ENCODE measurements at places on chromosomes 12 and 14.
A peak's percentile ranks its signal among the peaks of the same experiment; 100 is the strongest.

DNA sequence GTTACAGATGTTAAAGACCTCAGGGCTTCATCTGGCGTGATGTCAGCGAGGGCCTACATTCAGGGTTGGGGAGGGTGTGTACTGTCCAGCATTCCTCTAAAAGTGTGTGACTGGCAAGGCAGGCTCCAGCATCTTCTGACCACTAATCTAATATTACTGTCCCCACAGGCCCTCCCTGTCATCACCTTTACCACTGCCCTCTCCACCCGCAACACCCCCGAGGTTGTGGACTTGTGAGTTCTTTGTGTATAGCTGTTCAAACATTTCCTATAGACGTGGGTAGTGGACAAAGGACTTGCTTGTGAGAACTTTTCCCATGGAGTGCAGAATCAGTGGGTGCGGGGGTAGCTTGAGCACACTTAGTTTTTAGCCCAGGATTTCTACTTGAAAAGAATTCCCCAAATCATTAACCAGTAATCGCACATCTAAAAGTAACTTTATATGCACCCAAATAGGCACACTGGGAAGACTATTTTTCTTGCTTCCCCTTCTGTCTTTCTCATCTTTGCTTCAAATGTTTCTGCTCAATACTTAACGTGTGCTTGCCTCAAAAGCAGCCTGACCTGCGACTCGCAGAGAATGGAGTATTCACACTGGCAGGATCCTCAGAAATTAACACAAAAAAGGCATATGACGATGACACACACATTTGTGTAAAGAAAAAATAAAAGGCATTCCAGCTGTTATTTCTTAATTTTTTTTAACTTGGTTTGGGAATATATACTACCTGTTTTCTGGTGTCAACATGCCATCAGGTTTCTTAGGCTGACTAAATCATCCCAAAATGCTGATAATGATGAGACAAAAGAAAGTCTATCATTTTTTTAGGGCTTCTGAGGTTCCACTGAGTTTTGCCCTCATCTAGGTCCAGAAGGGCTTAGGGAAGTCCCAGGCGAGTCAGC lies 158.4 kb upstream of the HIF1A start:
- no peak for DNase-seq

DNA sequence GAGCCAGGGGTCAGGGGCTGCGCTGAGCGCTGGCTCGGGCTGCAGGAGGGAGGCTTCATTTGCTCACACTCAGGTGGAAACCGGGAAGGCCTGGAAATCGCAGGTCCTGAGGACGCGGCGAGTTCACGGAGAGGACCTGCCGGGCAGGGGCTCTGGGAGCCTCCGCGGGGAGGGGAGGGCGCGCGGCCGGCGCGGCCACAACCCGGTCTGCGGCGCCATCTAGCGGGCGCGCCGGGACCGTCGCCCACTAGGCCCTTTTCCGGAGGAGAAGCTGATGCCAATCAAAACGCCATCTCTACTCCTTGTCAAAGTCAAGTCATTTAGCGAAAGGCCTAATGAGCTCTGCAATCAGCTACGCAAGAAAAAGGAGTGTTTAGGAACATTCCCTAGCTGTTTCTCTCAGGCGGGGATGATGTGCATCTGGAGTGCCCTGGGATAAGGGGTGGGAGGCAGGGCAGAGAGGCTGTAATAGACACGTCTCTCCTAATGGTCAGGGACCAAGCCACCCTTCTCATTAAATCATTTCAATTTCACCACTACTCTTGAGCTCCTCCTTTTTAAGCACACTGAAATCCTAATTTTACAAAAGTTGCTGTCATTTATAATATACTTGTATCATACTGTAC lies 885.8 kb upstream of the TMEM132C start:
- DNase-seq: peak; percentile 83

DNA sequence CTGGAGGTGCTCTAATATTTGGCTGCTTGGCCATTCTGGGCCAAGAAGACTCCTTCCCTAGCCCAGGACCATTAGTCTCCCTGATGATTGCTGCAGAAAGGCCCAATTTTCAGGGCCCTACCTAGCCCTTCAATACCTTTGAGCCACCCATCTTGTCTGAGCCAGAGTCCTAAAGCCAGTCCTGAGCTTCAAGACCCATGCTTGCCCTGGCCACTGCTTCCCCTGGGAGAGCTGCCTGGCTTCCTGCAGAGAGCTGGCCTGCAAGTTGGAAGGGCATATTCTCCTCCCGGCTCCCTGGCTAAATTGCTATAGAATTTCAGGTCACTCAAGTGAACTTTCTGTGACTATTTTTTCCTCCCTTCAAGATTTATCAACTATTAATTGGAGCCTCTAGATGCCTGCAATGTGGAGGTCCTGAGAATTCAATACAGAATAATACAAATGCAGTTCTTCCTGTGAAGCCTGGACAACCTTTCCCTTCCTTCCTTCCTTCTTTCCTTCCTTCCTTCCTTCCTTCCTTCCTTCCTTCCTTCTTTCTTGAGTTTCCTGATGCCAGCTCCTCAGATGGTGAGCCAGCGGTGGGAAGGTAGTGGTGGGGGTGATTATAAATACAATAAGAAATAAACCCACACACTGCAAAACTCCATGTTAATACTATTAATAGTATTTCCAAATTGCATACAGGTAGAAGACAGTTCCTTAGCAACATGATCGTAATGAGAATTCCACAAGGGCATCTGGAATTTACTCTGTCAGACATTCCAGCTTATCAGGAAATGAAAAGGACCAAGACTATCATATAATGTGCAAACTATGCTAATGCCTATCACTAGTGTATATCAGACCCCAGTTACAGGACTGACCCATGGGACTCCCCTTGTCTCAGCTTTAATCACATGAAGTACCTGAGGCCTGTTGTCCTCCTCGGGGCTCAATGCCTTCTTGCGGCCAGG lies 108.1 kb downstream of the ZFP36L1 start:
- no peak for DNase-seq

GRCh38 chr14:75032939-75033338 lies 18.3 kb downstream of the MLH3 start:
- DNase-seq: no peak

DNA sequence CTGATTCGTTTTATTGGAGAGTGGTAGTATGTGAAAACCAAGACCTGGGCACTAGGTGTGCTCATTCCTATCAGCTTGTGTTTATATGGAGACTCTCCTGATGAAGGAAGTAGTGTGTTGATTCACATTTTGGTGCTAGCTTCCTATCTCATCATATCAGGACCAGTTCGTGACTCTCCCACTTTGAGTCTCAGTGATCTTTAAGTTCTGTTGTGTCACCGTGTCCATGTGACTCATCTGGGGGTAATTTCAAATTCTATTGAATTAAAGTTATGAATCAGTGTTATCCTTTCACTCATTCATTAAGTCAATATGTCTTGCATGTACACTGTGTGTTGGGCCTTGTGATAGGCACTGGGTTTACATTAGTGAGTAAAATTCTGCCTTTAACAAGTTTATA lies 180.2 kb downstream of the CACNA1C start:
- DNase-seq: peak; percentile 61

- DNase-seq: no peak
Measured at GRCh38 chr12:57236201-57236924, 6.9 kb downstream of the SHMT2 start.

DNA sequence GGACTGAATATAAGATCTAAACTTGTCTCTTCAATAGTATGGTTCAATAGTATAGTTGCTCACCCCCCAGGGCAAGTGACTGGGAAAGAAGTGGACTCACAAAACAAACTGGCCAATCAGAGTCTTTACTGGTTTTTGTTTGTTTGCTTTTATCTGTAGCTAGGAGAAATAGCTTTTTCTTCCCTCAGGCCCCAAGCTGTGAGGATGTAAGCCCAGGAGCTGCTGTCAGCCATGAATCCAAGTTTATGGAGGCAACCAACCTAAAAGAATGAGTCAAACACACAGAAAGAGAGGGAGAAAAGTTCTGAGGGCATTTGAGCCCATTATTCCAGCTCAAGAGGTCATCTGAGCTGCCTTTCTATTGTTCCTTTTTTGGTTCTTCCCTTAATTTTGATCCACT lies 375.3 kb downstream of the BCAT1 start:
- no peak for DNase-seq

- DNase-seq: no peak
Measured at GRCh38 chr14:38419579-38419978, 163.7 kb upstream of the CLEC14A start.

GRCh38 chr14:69008421-69008884 lies 29.4 kb upstream of the ACTN1 start:
- no peak for DNase-seq

DNA sequence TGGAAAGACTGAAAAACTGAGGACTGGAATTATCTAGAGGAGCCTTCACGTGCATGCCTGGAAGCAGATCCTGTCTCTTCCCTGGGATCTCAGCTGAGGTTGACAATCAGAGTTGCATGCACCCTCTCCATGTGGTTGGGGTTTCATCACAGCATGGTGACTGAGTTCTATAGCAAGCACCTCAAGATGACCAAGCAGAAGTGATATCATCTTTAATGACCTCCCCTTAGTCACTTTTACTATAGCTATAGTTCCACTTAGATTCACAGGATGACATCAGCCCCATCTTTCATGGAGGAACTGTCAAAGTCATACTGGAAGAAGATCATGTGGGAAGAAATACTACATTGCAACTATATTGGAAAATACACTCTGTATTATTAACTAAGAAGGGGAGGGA lies 105.8 kb upstream of the ATXN7L3B start:
- DNase-seq: no peak

DNA sequence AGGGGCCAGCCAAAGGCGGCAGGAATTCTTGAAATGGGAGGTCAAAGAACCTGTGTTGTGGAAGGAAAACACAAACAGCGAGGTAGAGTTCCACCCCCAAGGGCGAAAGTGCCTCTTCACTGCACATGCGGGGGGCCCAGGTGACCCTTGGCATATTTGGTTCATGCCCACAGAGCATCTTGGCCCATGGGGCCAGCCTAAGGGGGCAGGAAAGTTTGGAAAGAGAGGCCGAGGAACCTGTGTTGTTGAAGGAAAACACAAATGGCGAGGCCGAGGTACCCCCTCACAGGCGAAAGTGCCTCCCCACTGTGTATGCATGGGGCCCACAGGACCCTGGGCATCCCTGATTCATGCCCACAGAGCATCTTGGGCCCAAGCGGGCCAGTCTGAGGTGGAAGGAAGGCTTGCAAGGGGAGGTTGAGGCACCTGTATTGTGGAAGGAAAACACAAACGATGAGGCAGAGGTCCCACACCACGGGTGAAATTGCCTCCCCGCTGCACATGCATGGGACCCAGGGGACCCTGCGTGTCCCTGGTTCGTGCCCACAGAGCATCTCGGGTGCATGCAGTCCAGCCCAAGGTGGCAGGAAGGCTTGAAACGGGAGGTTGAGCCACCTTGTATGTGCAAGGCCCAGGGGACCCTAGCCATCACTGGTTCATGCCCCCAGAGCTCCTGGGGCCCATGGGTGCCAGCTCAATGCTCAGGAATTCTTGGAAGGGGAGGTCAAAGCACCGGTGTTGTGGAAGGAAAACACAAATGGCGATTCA lies 384.1 kb downstream of the ALG10 start:
- DNase-seq: no peak
